ENCODE measurements at places on chromosomes 5 and 9.

DNA sequence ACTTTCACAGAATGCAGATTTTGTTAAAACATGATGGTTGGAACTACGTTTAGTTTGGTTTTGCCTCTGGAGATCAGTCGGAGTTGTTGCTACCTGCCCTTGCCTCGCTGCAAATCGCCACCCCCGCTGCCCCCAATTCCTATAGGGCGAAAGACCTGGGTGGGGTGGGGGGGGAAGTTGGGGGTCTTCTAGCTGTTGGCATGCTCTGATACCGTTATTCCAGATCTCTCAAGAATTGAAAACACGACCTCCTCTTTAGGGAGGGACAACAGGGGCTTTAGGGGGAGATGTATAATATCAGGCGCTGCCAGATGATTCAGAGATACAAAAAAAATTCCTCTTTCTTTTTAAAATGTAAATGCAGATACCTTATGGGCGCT, 36.4 kb upstream of the NFIB start:
- peaks cover 9% of the 10 kb centered on the region for H3K27me3 ChIP-seq
- H3K4me3 ChIP-seq: no peak overlapping the region
- H3K36me3 ChIP-seq: no peaks in the 10 kb centered on the region
- no peak for DNase-seq
- no peak overlapping the region for H3K27ac ChIP-seq

DNA sequence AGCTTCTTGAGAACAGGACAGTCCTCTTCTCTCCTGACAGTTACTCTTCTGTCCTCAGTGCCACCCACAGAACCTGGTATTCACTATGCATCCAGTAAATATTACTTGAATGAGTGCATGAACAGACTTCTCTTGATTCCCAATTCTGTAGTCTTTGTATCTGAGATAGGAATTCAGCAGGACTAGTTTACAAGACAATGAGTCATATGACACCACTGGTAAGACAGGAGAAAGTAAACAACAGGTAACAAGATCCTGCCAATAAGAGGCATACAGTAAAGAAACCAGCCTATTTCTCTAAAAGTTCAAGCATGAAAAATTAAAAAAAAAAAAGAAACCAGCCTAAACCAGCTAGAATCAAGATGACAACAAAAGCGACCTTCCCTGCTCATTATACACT, 6.2 kb downstream of the ZNF883 start:
- H3K4me1 ChIP-seq: no peaks in the 10 kb centered on the region
- H3K36me3 ChIP-seq: no peaks in the 10 kb centered on the region
- H3K27me3 ChIP-seq: no peaks in the 10 kb centered on the region
- no peak overlapping the region for H3K27ac ChIP-seq

- H3K4me3 ChIP-seq: no peak overlapping the region
- H3K4me1 ChIP-seq: peaks cover 10% of the 10 kb centered on the region
- H3K36me3 ChIP-seq: no peaks in the 10 kb centered on the region
- no peaks in the 10 kb centered on the region for H3K27me3 ChIP-seq
- DNase-seq: no peak
These were observed 4.7 kb upstream of the PLPP7 start for GRCh38 chr9:131284856-131285255.

DNA sequence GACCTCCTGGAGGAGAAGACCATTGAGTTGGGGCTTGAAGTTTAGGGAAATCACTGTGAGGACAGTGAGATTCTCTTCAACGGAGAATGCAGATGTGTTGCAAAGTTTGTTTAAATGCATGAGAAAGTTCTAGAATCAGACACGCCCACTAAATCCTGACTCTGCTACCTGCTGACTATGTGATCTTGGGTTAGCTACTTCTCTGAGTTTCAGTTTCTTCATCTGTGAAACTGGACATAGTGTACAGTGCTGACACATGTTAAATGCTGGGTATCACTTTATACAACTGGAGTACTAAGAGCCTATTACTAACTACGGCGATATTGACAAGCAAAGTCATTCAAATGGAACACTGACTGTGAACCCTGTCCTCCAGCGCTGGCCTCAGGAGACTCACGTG, 255.5 kb downstream of the HSPA4 start:
- H3K36me3 ChIP-seq: no peaks in the 10 kb centered on the region
- peaks cover 4% of the 10 kb centered on the region for H3K27me3 ChIP-seq
- H3K4me1 ChIP-seq: no peaks in the 10 kb centered on the region
- no peak overlapping the region for H3K4me3 ChIP-seq
- no peak overlapping the region for H3K27ac ChIP-seq
- no peak for DNase-seq

DNA sequence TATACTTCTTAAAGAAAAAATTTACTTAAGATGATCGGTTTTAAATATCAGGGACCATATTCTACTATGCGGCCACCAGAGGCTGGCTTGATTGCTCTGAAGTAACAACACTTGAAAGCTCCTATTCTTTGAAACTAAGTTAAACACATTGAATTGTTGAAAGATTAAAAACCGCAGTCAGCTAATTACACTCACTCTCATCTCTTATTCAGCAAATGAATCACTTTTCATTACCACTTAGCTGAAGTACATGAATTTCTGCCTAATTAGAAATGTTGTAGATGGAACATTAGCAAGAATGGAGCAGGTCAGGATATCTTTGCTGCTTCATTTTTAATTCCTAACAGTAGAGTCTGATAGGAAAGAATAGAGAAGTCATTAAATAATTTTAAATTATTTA, 42.3 kb downstream of the LSM11 start:
- H3K36me3 ChIP-seq: peaks cover 9% of the 10 kb centered on the region
- no peaks in the 10 kb centered on the region for H3K27me3 ChIP-seq
- no peak for DNase-seq
- H3K4me1 ChIP-seq: no peaks in the 10 kb centered on the region
- no peak overlapping the region for H3K27ac ChIP-seq

GRCh38 chr5:74294231-74294705, 346.3 kb downstream of the ENC1 start:
- no peaks in the 10 kb centered on the region for H3K27me3 ChIP-seq
- no peak overlapping the region for H3K27ac ChIP-seq
- H3K36me3 ChIP-seq: no peaks in the 10 kb centered on the region
- no peaks in the 10 kb centered on the region for H3K4me1 ChIP-seq
- H3K4me3 ChIP-seq: no peak overlapping the region
- DNase-seq: no peak

- H3K27me3 ChIP-seq: no peaks in the 10 kb centered on the region
- no peak for DNase-seq
- H3K4me3 ChIP-seq: no peak overlapping the region
These were observed 175.5 kb upstream of the MVB12B start for GRCh38 chr9:126151031-126151685.

DNA sequence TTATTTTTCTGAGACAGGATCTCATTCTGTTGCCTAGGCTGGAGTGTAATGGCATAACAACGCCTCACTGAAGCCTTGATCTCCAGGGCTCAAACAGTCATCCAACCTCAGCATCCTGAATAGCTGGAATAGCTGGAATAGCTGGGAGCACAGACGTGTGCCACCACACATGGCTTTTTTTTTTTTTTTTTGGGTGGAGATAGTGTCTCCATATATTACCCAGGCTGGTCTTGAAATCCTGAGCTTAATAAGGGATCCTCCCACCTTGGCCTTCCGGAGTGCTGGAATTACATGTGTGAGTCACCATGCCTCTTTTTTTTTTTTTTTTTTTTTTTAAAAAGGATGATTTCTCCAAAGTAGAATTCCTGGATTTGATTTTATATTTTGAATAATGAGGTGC, 60.7 kb downstream of the NSD1 start:
- H3K27ac ChIP-seq: no peak overlapping the region
- H3K4me3 ChIP-seq: no peak overlapping the region
- no peak for DNase-seq

DNA sequence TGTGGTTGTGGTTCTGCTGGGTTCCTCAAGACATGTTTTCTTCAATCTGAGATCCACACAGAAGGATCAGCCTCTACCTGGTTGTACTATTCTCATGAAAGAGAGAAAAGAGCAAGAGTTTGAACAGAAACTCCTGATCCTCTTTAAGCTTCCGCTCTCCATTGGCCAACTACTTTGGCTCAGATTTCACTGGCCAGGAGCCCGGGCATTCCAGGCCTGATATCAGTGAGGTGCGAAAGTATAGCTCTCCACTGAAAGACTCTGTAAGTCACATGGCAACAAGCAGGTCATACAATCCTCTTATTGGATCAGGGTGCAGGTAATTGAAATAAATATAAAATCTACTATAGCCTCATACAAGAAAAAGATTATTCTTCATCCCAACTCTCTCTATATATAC, 920.5 kb downstream of the TLE4 start:
- no peaks in the 10 kb centered on the region for H3K27me3 ChIP-seq
- H3K36me3 ChIP-seq: no peaks in the 10 kb centered on the region
- no peak overlapping the region for H3K4me3 ChIP-seq
- DNase-seq: no peak
- no peaks in the 10 kb centered on the region for H3K4me1 ChIP-seq

DNA sequence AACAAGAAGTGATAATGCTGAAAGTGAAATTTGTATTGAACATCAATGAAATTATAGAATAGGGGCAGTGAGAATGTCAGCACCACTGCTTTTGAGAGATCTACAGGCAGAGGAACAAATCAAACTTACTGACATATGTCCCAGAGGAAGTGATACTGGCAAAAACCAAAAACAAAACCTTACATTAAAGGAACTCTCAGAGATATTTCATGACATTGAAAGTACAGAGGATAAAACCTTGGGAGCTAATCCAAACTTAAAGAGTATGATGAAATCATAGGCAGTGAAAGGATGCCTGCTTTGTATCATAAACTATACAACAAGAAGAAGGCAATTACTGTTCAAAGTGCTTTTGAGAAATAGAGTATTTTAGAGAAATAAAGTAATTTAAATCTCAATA, 90.4 kb upstream of the SV2C start:
- no peaks in the 10 kb centered on the region for H3K4me1 ChIP-seq
- H3K36me3 ChIP-seq: no peaks in the 10 kb centered on the region
- H3K4me3 ChIP-seq: no peak overlapping the region
- H3K27me3 ChIP-seq: no peaks in the 10 kb centered on the region
- no peak overlapping the region for H3K27ac ChIP-seq
- DNase-seq: no peak

DNA sequence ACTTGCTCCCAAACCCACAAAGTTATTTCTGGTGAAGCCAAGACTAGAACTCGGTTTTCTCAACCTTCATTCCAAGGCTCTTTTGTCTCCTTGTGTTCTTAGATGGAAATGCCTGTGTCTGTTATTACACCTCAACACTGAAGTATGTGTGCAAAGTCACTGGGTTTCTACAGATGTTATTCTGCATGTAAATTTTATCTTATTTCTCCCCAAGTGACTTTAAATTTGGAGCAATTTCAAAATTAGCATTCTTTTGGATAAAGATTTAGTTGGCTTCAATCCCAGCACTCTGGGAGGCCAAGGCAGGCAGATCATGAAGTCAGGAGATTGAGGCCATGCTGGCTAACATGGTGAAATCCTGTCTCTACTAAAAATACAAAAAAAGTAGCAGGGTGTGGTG, 104.4 kb upstream of the GNA14 start:
- no peaks in the 10 kb centered on the region for H3K4me1 ChIP-seq
- no peak overlapping the region for H3K27ac ChIP-seq
- DNase-seq: no peak
- H3K4me3 ChIP-seq: no peak overlapping the region

DNA sequence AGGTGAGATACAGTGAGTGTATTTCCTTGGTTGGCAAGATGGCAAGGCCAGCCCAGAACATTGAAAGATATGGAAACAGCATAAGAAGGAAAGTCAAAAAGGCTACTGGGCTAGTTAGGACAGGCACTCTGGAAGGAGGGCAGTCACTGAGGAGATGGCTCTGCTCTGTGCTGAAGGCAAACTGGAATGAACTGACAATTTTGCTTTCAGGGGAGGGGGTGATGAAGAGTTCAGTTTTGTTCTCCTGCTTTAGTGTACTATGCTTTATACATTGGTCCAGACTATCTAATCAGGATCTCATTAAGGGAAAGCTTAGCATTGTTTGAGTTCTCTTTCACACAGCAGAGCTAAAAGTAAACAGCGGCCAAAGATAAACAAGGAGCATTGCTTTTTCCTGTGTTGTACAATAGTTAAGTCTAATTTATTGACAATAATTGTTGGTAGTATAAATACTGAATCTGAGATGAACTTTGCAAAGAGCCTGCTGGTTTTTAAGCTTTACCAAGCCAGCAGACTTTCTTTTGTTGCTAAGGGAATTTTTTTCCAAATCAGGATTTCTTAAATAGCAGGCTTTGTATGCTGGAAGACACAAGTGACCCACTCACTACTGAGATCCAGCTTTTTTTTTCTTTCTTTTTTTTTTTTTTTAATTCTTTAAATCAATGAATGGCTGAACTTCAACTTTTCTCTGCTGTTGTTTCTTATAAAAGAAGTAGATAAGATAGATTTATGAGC, 355.5 kb downstream of the ARRDC3 start:
- H3K27me3 ChIP-seq: no peaks in the 10 kb centered on the region
- H3K36me3 ChIP-seq: no peaks in the 10 kb centered on the region
- no peak overlapping the region for H3K4me3 ChIP-seq
- DNase-seq: no peak
- no peak overlapping the region for H3K27ac ChIP-seq
- no peaks in the 10 kb centered on the region for H3K4me1 ChIP-seq

DNA sequence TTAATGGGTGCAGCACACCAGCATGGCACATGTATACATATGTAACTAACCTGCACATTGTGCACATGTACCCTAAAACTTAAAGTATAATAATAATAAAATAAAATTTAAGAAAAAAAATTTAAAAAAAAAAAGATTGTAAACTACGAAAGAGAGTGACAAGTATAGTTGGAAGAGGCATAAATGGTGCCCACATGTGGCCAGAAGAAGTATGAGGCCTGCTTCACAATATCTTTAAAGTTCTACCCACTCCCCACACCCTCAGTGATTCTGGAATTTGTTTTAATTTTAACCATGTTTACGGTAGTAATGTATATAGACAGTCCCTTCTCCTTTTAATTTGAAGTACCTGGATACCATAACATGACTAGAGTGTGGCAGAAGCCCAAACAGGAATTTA, 172.7 kb downstream of the CHSY3 start:
- no peak for DNase-seq
- H3K4me1 ChIP-seq: no peaks in the 10 kb centered on the region
- no peaks in the 10 kb centered on the region for H3K27me3 ChIP-seq
- no peak overlapping the region for H3K27ac ChIP-seq
- no peak overlapping the region for H3K4me3 ChIP-seq

- H3K36me3 ChIP-seq: no peaks in the 10 kb centered on the region
- DNase-seq: no peak
- no peak overlapping the region for H3K27ac ChIP-seq
- no peak overlapping the region for H3K4me3 ChIP-seq
These were observed 13.9 kb downstream of the KDM4C start for GRCh38 chr9:6771722-6772121.

GRCh38 chr5:165720901-165721300, 2215.5 kb downstream of the MAT2B start:
- H3K4me3 ChIP-seq: no peak overlapping the region
- H3K36me3 ChIP-seq: no peaks in the 10 kb centered on the region
- H3K27me3 ChIP-seq: no peaks in the 10 kb centered on the region
- H3K4me1 ChIP-seq: no peaks in the 10 kb centered on the region
- H3K27ac ChIP-seq: no peak overlapping the region
- no peak for DNase-seq

Data from CD8-positive, alpha-beta memory T cell (primary cell).